ENCODE measurements at places on chromosomes 2 and 18.

DNA sequence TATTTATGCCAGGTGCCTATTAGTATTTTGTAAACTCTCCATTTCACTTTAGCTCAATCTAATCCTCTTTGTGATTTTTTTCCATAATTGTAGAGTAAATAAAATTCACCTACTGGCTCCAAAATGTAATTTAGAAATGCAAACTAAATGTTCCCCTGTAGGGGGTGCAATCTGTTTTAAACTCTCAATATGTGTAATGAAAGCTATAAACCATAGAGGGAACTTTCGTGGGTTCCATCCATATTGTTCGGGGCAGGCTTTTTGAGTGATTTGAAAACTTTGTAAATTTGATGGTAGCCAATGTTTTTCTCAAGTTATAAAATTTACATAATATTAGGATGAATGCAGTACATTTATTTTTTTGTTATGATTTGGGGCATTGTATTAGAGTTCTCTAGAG is 49.4 kb downstream of the TSPYL6 start:
- DNase-seq = no peak

- no peak for DNase-seq
Observed at GRCh38 chr2:159217676-159218075, 68.8 kb downstream of the WDSUB1 start.

DNA sequence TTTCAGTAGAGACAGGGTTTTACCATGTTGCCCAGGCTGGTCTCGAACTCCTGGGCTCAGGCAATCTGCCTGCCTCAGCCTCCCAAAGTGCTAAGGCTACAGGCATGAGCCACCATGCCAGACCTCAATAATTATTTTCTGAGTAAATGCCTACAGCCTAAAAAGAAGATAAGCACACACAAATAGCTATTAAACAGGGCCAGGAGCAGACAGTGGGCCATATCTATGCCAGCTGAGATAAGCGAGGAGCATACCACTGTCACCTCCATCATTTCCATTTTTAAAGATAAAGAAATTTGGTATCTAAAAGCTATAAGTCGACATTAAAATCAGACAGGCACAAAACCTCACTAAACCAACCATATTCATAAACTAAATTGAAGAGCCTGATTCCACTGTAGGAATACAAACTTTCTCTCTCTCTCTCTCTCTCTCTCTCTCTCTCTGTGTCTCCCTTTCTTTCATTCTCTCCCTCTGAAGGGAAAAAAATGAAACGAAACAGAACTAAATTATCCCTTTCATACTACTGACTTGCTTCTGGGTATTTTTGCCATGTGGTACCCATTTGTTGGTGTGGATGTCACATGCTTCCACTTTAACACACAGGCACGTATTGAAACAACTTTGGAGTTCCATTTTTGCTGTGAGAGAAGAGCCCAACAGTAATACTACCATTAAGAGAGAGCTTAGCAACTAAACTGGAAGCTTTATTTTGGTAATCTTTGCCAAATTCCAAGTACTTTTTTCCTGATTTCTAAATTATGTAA is 51.0 kb downstream of the FARSB start:
- DNase-seq = no peak

GRCh38 chr2:190062601-190063000 is at the start of gene MSTN:
Gene MSTN (minus strand): TSS chr2:190062729. CDS start chr2:190062596, 133 bp downstream.
- DNase-seq = no peak

DNA sequence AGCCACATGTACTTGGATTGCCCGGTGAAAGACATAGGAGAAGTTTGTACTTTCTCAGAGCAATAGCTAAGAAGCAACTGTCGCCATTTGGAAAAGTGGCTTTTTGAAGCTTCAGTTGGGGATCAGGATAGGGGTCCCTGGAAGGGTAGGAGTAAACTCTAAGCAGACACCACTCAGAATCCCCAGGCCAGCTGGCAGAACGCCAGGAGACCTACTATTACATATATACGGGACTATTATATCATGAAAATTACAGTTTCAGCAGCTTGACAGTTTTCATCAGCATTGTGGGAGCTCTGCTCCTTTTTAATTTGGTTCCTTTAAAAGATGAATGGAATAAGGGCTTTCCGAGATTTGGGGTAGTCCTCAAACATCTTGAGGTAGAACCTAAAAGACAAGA is 54.9 kb downstream of the SRD5A2 start:
- no peak for DNase-seq

DNA sequence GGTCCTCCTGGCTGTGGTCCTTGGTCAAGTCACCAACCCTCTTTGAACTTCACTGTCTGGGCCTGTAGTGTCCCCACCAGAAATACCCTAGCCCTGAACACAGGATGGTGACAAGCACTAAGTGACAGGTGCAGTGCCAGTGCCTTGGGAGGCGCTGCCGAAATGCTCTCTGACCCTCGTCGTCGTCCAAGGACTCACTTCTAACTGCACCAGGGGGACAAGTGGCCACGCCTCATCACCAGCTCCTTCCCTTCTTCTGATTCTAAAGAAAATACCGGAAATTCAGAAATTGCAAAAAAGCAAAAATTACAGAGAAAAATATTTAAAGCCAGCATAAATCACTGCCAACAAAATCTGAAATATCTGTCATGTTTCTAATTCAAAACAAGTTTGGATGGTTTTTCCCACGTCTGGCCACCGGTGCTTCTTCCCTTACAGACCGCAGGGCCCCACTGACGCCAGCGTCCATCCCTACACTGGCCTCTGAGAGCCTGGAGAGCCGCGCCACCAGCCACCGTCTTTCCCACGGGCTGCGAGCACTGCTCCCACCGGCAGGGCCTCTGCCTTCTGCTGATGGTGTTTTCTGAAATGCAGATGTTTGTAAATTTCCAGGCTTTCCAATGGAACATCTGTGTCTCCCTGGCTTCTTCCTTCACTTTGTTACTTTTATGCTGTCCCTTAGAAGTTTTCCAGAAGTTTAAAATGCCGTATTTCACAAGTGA is 37.4 kb upstream of the GPC1 start:
- DNase-seq = no peak

DNA sequence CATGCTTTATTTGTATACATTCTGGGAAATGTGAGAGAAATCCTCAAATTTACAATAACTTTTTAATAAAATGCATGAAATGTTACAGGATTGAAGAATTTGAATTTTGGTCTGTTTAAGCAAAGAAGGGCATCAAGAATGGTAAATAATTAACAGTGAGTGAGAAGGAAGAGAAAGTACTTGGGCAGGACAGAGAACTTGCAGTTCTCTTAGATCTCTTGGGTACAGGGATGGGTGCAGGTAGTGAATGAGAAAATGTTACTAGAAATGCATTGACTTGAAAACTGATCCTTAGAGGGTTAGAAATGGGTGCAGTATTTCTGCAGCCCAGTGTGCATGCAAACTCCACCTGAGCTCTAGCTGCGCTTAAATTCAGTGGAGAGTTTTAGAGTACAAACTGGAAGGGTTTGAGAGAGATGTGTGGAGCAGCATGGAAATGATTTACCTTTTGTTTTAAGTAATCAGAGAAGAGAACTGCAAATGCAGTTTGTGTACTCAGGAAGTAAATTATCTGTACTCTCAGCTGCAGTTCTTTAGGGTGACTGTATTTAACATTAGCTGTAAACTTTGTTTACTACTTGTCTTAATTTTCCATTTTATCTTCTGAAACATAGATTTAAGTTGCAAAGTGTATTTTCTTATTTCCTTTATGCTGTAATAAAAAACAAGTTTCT is 51.0 kb upstream of the RAB27B start:
- DNase-seq = no peak

DNA sequence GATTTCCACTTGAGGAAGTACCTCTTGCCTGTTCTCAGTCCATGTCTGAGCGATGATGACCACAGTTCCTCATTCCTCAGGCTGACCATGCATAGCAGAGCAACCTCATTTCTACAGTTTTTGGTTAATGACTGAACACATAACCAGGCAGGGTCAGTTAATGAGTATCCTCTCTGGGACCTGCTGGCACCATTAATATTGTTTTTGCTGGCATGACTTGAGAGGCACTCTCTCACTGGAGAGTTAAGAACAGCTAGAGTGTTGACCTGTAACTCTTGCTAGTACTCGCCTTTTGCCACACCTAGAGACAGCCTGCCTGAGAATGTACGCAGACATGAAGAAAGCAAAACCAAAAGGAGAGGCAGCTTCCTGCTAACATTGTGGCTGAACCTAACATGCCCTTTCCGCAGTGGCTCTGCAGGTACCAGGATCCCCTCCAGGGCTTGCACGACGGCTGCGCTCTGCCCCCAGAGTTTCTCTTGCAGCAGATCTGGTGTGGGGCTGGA is 23.9 kb downstream of the PECR start:
- no peak for DNase-seq

- no peak for DNase-seq
Observed at GRCh38 chr2:182077023-182077422, 91.4 kb downstream of the PPP1R1C start.

- no peak for DNase-seq
Observed at GRCh38 chr18:62187543-62188510, 772 bp downstream of the RELCH start.

Measured in AG09319 (cell line).